ENCODE measurements at places on chromosomes 6 and 20.
A peak's percentile ranks its signal among the peaks of the same experiment; 100 is the strongest.

DNA sequence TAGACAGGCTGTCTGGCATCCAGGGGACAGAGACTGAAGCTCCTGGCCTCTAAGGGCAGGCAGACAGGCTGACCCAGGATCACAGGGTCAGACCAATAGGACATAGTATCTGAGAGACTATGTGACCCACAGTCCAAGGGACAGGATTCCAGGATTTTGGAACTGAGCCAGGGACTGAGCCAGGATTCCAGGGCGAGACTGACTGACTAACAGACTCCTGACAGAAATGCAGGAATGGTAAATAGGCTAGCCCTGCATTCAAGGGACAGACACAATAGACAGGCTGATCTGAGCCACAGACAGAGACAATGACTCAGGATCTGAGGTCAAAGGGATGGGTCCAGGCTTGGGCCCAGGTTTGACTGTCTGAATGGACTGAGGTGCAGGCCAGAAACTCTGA is 19.8 kb downstream of the XKR7 start:
- no peak for DNase-seq

GRCh38 chr6:111087106-111087835 is at the start of gene SLC16A10:
Gene SLC16A10, plus strand, starts transcription at chr6:111087503. Its CDS starts 250 bp downstream, at chr6:111087753.
- peak; percentile 80 for DNase-seq

GRCh38 chr6:42185597-42185996 is 9.2 kb downstream of the GUCA1B start:
- DNase-seq = no peak

- DNase-seq = no peak
Measured at GRCh38 chr20:22999756-23000155, 35.4 kb upstream of the SSTR4 start.

DNA sequence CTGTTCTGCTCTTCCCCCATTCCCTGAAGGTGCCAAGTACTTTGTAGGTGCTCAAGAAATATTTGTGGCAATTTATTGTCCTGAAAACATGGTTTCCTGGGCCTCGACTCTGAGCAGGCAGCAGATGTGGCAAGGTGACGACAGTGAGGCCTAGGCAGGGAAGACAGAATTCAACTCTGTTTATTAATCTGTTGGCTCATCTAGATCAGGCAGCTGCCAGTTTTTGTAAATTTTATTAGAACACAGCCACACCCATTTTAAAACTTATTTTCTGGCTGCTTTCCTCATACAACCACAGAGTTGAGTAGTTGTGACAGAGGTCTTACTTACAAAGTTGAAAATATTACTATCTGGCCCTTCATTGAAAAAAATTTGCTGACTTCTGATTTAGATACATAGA is 24.5 kb downstream of the MAPK14 start:
- DNase-seq = no peak

DNA sequence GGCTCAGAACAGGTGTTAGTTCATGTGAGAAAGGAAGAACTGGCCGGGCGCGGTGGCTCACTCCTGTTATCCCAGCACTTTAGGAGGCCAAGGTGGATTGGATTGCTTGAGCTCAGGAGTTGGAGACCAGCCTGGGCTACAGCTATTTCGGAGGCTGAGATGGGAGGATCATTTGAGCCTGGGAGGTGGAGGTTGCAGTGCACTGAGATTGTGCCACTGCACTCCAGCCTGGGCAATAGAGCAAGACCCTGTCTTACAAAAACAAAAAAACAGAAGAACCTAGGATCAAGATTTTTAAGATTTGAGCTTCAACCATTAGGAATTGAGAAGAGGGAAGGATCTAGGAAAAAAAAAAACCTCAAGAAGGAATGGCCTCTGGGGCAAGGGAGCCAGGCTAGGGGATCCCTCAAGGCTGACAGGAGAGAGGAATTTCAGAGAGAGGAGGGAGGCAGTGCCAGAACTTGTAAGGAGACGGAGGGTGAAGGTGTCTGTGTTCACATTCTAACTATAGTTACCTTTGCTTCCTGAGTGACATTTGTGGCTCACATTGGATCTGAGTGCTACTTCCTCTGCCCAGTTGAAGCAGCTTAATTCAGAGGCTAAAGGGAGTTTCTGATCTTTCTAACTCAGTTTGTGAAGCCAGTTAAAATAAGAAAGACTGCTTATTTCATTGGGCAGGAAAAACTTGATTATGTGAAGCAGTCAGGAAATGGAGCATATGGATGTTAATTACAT is 26.1 kb downstream of the CHMP4B start:
- no peak for DNase-seq

DNA sequence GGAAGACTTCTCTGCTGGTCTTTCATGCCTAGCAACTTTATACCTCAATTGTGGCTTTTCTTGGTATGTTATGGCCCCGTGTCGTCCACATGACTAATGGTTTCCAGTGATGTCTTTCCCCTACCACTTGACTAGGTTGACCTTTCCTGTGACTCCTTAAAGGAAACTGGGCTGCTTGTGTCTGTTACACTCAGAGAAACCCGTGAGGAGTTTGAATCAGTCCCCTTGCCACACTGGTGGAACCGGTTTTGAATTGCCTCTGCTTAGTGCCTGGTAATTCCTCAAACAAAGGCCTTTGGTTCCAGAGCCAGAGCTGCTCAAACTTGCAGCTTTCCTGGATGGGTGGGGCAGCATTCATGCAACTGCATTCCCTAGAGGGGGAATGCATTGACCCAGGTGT is 21.9 kb downstream of the ECT2L start:
- peak; percentile 45 for DNase-seq

DNA sequence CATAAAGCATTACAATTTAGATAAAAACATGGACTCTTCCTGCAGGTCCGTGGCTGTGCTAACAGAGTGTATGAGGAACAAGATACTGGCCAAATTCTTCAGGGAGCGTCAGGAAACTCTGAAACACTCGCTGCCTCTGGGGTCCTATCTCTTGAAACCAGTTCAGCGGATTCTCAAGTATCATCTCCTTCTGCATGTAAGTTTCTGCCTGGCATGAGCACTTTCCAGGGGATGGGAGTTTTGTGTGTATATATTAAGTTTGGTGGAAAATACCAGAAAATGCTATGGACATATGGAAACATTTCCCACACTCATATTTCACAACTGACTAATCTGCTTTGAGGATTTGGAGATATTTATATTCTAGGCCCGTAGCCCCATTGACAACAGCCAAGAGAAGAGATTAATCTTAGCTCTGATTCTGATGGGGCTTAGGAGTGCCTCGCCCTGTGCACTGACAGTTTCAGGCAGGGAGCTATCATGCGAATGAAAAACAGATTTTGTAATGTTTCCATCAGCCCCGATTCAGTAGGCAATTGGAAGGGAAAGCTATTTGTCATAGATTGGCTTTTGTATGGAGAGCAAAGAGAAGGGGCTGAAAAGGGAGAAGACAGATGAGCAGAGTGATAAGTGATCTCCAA is 64.7 kb upstream of the MTHFD1L start:
- DNase-seq = no peak
